ENCODE measurements at places on chromosomes 2 and 18. TPM values are rescaled to one million over a fixed set of nuclear protein-coding genes. Genes with fewer than 3 reads are reported as not detected.

Gene MC5R
- 1.6 TPM for total RNA-seq

Gene SPP2
- total RNA-seq = not detected

Gene SLC30A3
- 0.52 TPM for total RNA-seq

Gene L3MBTL4
- 5.2 TPM for total RNA-seq

Gene ABCG5
- not detected for total RNA-seq

Gene ABCG8
- total RNA-seq = under 0.01 TPM

Gene TNFAIP6
- 13.0 TPM for total RNA-seq

Gene CDKL4
- total RNA-seq = 4.2 TPM

Gene THSD7B
- 2.1 TPM for total RNA-seq

Gene RNU2-63P
- total RNA-seq = not detected

Gene KLHL14
- total RNA-seq = 0.52 TPM

Gene ADRA2B
- 2.1 TPM for total RNA-seq

Gene WDPCP
- total RNA-seq = 24.5 TPM

Gene CCDC121
- 6.3 TPM for total RNA-seq

Gene DOK1
- 12.0 TPM for total RNA-seq

Gene FNDC4
- 5.2 TPM for total RNA-seq

Gene LRATD1
- 5.2 TPM for total RNA-seq

Gene IL1R2
- total RNA-seq = 0.52 TPM
